ENCODE measurements at places on chromosomes 5 and 9.

GRCh38 chr5:167639273-167639672, 652.2 kb upstream of the WWC1 start:
- no peak for DNase-seq

DNA sequence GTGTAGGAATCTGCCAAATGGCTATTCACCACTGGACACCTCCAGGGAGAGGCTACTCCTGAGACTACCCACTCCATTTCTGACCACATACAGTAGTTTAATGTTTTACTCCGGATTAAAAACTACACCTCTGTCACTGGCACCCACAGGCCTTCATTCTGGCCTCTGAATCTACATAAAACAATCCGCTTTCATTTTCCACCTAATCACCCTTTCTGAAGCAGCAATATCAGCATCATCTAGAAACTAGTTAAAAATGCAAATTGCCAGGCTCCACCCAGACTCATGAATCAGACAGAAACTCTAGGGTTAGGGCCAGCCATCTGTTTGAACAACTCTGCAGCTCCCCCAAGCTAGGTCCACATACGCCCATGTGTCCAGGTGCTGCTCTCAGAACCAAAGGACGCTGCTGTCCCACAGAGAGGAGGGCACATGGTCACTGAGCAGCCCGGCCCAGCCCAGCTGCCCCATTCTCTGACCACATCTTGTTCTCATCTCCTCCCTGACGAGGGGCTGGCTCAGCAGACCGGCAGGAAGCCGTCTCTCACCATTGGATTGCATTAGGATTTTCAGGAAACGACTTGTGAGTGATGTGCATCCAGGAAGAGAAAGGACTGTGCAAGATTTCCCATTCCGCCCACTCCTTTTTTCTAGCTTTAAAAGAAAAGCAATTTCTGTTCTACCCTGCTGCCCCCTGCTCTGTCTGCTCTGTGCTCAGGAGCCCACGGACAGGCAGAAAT, 34.7 kb downstream of the ADAM19 start:
- no peak for DNase-seq

DNA sequence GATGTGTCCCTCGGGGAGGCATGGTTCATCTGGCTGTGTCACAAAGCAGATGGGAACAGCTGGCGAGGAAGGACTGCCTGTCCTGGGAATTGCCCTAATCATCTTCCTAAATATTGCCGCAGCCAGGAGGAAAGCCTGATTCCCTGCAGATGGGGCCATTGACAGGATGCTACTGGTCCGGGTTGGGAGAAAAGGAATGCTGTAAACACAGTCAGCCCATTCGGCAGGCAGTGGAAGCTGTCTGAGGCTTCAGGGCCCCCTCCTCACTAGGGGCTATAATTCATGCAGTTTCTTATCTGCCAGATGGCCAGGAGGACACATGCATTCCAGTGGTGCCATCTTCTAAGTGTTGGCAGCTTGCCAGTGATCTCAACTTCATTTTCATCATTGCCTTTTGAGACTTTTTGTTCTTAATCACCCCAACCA, 110.3 kb downstream of the KCNIP1 start:
- no peak for DNase-seq

- no peak for DNase-seq
Measured at GRCh38 chr9:84744195-84744594, 74.7 kb downstream of the NTRK2 start.

GRCh38 chr9:130918101-130918825, 20.8 kb downstream of the FIBCD1 start:
- no peak for DNase-seq

DNA sequence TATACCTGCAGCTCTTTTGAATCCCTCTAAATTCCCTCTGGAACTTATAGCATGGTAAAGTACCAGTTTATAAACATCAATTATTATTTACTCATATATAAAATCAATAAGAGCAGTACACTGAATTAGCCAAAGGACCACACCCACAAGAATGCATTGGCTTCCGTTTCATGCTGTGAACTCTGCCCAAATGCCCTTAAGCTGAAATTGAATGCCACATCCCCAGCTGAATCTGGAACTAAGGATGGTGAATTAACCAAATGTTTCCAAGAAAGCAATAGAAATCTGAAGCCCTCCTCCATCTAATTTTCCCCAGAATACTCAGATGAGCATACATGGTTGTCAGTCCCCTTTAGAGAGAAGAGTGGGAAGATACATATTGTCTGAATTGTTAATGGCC, 436.4 kb upstream of the FTMT start:
- DNase-seq: no peak

DNA sequence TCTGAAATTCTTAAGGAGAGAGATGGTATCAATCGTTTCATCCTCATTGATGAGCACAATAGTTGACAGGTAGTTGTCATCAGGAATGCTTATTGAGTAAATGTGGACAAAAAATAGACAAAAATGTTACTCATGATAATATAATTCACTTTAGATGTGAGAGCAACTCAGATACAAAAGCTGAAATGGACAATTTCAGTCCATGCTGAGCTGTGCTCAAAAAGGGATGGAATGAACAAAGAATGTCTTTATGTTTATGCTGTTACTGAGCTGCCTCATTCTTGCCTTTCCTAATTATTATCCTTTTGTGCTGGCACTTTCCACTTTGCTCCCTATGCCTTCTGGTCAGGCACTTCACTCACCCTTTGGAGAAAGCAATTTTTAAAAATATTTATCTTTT, 49.5 kb downstream of the JAKMIP2 start:
- DNase-seq: no peak

- DNase-seq: no peak
Measured at GRCh38 chr9:79572032-79572607, 355 bp downstream of the TLE4 start.

DNA sequence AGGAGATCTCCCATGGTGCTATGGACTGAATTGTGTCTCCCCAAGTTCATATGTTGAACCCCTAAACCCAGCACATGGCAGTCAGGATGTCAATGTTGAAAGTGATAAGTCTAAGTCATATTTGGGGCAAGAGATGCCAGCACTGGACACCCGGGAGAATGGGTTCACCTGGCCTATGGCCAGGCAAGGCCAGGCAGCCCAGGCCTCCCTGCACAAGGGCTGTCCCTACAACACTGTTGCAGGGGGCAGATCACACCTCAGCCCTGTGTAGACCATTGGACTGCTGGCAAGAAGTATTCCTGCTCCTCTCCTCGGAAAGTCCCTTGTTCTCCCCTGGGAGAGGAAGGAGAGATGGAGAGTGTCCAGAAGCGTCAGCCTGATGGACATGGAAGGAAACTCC, 240.5 kb downstream of the GADD45G start:
- no peak for DNase-seq

DNA sequence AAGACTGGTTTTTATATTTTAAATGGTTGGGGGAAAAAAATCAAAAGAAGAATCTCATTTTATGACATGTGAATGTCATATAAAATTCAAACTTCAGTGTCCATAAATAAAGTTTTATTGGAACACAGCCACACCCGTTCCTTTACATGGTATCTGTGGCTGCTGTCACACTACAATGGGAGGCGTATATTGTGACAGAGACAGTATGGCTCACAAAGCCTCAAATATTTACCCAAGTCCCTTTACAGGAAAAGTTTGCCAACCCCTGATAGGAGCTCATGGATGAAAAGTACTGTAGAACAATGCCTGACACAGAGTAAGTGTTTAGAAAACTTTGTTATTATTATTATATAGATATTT, 5.2 kb upstream of the DUSP1 start:
- no peak for DNase-seq

DNA sequence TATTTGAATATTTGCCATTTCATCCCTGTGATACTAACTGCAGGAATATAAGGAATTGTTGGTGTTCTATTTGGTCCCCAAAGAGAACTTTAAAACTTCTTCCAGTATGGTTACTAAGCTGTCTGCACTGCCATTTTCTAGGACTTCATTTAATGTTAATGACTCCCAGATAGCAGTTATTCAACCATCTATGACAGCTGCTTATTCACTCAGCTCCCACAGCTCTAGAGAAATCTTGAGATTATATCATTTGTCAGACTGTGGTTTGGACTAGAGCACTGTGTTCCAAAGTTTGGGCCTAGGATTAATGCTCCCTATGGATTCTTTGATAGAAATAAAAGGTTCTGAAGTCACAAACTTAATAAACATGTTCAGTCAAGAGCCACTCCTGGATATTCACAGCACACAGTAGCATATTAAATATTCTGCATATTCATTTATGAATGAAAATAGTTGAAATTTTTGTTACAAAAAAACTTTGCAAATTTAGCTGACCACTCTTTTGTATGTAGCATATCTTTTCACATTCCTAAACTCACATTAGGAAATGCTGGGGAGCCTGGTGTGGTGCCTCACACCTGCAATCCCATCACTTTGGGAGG, 173.7 kb downstream of the NFIB start:
- no peak for DNase-seq

- peak; percentile 25 for DNase-seq
Measured at GRCh38 chr5:93161661-93162654, 419.1 kb downstream of the NR2F1-AS1 start.

- no peak for DNase-seq
Measured at GRCh38 chr9:127142931-127143464, 20.6 kb upstream of the ANGPTL2 start.

DNA sequence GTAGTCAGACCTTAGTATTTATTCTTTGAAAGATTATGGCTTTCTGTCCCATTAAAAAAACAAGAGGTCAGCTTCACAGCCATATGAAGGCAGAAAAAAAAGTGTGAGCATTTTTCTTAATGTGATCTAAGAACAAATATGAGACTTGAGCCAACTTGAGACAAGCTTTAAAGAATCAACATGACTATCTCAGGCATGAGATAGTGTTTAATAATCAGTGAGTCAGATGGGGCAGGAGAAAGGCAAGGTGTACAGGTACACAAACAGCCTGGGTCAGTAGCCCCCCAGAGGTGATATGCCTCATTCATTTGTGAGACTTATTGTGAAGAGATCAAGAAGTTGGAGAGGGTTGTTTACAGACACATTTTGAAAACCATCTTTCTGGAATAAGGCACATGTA, 83.6 kb downstream of the GDNF start:
- DNase-seq: no peak

DNA sequence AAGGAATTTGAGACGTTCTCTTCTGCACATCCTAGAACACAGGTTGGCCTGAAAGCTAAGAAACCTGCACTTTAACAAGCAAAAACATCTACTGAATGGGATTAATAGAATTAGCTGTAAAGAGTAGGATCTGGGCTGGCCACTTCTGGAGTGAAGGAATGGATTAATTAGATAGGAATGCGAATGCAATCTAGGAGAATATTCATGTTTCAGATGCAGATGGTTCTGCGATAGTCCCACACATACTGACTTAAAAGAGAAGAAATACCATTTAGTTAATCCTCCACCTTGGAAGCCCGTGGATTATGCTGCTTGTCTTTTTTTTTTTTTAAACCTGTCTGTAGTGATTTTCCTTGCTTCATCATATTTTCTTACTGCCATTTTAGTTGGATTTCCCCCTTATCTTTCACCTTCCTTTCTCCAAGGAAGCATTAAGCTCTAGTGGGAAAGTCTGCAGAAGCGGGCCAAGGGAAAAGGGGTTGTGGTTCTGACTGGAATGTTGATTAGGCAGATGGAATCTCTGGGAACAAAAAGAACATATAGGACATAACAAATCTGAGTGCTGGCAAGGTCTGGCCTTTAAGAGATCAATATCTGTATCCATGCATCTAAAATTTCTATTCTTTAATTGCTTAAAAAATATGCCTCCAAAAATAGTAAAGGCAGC, 152.4 kb downstream of the ALDH1A1 start:
- DNase-seq: no peak
